ENCODE measurements at places on chromosomes 2 and 18. TPM values are rescaled to one million over a fixed set of nuclear protein-coding genes. Genes with fewer than 3 reads are reported as not detected.

IL36RN gene
- not detected for polyA plus RNA-seq

NR4A2 gene
- polyA plus RNA-seq, result 1.1 TPM

KLHL41 gene
- 32.5 TPM for polyA plus RNA-seq

C1QL2 gene
- not detected for polyA plus RNA-seq

GRCh38 chr2:68320118-68320641, 431 bp upstream of the CNRIP1 start:
- no peak for DNase-seq

DNA sequence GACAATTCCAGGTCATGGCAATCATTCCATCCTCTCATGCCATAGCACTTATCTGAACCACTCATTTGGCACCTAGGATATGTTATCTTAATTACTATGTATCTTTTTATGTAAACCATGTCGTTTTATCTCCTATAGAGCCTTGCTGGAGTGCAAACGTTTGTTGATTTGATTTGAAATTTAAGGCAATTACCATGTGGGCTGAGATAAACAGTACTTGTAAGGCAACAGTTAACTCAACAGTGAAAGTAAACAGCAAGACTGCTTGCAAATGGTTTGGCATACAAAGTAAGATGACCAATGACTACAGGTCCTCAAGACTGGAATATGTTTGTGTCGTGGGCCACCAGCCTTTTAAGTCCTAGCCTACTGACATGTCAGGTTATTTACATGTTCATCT, 133.7 kb upstream of the ZFP36L2 start:
- DNase-seq, result no peak

DNA sequence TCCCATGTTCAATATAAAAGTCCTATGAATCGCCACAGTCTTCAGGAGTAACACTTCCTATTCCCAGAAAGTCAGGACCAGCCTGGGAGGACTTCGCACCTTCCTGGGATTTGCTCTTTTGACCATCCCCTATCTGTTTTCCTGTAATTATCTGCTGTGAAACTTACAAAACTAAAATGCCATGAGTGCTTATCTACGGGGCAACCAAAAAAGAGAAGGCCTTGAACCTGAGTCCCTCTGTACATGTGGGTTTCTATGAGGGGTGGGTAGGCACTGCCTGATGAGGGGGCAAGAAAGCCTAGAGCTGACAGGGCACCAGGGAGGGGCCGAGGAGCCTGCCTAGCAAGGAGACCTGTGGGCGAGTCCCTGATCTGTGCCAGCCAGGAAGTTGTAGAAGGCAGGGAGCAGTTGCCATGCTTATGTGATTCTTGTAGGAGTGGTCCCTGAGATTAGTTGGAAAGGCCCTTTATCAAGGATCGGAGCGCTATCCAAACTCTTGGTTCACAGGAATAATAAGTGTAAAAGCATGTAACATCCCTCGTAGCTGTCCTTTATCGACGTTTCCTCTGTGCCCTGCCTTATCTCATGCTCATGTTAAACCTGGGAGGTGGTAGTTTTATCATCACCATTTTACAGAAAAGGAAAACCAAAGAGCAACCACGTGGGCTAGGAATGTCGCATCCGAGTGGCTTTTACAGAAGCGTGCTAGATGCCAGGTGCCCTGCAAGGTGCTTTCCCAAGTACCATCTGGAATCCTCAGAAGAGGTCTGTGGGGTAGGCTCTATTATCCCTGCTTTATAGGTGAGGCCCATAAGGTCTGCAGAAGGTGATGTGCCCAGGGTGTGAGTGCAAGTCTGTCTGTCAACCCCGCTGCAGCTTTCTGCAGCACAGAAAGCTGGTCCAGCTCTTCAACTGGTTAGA, 111.8 kb downstream of the B3GNT2 start:
- no peak for DNase-seq
